Activated naive CD4-positive, alpha-beta T cell treated with anti-CD3 and anti-CD28 coated beads for 36 hours (primary cell): ENCODE measurements at places on chromosomes 7 and 10.
A peak's percentile ranks its signal among the peaks of the same experiment; 100 is the strongest.

DNA sequence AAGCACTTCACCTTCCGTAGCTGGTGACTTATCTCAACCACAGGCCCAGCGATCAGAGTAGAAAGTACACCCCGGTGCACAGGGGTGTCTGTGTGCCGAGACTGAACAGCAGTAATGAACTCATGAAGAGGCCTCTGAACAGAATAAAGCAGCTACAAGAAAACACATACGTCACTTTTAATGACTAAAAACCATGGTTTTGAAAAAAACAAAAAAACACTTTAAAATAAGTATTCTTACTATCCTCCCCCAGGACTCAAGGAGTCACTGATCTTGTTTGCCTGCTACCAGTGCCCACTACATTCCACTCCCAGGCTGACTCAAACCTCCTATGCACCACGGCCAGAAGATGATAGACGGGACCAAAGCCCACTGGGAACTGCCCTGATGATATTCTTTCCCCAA is 53.8 kb downstream of the NCAPG2 start:
- DNase-seq = no peak

GRCh38 chr10:17249820-17250219 is 21.8 kb downstream of the VIM start:
- no peak for DNase-seq

DNA sequence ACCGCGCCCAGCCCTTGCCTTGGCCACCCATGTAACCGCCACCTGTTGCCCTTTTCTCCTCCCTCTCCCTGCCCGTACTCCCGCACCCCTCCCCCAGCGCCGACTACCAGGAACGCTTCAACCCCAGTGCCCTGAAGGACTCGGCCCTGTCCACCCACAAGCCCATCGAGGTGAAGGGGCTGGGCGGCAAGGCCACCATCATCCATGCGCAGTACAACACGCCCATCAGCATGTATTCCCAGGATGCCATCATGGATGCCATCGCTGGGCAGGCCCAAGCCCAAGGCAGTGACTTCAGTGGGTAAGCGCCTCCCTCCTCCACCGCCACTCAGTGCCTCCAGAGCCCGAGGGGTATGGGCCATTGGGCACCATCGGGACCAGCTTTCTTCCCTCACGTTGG is 18.7 kb downstream of the LDB3 start:
- no peak for DNase-seq

- no peak for DNase-seq
Observed at GRCh38 chr10:73899423-73899822, 11.5 kb upstream of the PLAU start.

- DNase-seq = no peak
Observed at GRCh38 chr7:78636727-78637126, 816.7 kb downstream of the MAGI2 start.

- DNase-seq = no peak
Observed at GRCh38 chr10:59283456-59284091, 78.8 kb downstream of the FAM13C start.

GRCh38 chr7:151901828-151902227 is 24.9 kb upstream of the PRKAG2 start:
- no peak for DNase-seq

DNA sequence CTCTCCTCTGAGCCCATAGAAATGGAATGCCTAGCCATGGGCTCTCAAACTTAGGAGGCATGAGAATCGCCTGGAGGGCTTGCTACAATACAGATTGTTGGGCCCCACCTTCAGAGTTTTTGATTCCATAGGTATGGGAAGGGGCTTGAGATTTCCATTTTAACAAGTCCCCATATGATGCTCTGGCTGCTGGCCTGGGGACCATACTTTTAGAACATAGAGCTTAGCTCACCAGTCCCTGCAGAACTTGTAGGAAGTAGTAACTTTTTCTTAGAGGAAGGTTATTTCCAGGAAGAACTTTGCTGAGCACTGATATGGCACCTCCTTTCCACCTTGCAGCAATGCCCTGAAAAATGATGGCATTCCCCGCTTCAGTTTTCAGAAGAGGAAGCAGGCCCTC is 177.0 kb upstream of the ZMIZ1 start:
- no peak for DNase-seq

DNA sequence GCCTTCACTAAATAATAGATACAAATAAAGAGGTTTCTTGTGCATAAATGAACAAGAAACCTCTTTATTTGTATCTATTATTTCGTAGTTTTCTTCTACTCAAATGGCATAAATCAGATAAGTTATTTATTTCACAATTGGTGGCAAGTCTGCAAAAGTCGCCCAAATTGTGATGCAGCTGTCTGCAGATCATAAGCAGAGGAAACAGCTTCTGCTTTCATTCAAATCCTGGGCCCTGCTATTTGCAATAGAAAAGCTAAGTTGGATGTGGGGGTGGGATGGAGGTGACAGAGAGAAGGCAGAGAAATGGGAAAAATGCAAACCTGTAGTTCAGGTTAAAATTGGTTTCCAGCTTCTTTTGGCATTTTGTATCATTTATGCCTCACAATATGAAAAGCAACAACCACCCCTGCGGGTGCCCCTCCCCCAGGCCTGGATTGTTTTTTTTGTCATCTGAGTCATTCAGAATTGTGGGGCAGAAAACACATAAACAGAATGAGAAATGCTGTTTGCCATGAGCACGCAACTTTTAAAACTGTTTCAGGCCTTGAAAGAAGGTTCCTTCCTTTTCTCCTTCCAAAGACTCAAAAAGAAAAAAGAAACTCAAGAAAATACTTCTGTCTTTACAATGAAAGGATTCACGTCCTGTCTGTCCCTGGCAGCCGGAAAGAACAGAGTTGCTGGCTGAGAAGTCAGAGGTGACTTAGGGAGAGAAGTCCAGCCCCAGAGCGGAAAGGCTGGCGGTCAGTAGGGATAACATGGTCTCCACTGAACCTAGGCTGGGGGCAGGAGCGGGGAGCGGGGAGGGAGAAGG is 132.9 kb downstream of the BAMBI start:
- no peak for DNase-seq

DNA sequence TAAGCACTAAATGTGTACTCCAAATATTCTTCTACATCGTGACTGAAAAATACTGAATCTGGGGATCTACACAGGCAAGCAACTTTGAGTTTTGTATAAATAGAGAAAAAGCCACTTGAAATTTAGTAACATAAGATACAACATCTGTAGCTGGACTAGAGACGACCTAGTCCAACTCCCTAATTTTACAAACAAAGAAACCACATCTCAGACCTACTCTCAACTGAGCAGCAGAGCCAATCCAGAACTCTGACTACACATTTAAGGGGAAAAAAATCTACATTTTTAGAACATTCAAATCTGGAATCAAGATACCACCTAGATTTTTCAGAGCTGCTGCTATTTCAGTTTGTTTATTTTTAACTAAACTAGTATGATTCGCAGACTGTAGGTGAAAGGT is 88.9 kb downstream of the CABCOCO1 start:
- no peak for DNase-seq

- DNase-seq = no peak
Observed at GRCh38 chr10:119153661-119154060, 11.9 kb downstream of the SFXN4 start.

DNA sequence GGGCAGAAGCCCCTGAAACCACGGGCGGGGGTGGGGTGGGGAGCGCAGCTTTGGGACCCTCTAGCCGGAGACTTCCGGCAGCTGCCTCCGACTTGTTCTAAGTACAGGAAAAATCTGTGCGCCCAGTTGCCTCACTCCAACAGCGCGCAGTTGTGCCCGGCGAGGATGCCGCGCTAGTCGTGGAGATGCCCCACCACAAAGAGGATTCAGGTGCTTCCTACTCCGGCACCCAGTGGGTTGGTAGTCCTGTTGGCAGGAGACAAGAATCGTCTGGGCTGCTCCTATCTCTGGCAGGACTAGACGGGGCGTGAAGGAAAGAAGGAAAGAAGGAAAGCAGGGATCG is 465 bp upstream of the NPY start:
- DNase-seq = no peak

DNA sequence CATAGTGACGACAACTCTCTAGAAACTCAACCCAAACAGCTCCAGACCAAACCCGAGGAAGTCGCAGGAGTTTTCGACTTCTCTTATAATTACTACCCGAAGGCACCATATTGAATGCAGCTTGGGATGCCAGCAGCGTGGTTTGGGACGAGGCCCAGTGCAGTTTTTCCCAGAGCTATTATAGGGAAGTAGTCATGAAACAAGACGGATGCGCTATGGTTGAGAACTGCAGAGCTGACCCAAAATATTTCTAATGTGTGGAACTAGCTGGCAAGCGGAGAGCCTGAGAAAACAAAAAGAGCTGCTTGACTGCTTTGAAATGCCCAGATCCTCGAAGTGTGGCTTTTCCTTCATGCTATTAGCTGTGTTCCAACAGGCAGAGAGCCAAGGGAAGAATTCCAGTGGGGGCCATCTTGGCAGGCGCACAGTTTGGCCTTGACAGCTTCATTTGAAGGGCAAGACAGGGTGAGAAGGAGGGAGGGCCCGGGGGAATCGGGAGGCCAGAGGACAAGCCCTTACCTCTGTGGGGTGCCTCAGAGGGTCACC is 122.7 kb downstream of the CUL2 start:
- DNase-seq = no peak

- DNase-seq = no peak
Observed at GRCh38 chr10:89262086-89263051, 10.8 kb upstream of the LIPA start.

GRCh38 chr7:1360521-1360971 is 98.7 kb downstream of the MICALL2 start:
- no peak for DNase-seq

- DNase-seq = no peak
Observed at GRCh38 chr10:56346845-56347415, 14.1 kb downstream of the ZWINT start.

DNA sequence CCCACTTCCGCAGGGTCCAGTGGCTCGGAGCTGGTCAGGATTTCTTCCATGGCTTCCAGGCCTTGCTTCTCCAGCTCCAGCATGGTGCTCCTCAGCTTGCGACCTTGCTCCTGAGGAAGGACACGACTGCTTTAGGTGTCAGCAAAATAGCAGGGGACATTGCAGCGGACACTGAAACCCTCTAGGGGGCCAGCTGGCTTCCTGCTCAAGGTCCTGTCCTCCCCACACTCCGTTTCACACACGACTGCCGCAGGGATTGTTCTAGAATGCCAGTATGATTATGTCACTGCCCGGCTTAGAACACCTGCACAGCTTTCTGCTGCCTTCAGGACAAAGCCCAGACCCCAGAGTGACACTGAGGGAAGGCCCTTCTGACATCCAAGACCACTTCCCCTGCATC is 65.6 kb downstream of the SCRN1 start:
- no peak for DNase-seq

GRCh38 chr7:92691578-92691977 is 101.4 kb upstream of the FAM133B start:
- peak; percentile 46 for DNase-seq

DNA sequence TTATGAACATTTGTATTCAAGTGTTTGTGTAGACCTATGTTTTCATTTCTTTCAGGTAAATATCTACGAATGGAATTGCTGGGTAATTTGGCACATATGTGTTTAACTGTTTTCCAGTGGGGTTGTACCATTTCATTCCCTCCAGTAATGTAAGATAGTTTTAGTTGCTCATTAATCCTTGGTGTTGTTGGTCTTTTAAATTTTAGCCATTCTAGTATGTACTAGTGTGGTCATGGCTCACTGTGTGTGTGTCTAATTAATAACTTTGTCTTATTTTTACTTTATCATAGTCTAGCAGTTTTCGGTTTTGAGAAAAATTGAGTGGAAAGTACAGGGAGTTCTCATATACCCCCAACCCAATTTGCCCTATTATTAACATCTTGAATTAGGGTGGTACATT is 278.8 kb downstream of the CAMK1D start:
- no peak for DNase-seq

DNA sequence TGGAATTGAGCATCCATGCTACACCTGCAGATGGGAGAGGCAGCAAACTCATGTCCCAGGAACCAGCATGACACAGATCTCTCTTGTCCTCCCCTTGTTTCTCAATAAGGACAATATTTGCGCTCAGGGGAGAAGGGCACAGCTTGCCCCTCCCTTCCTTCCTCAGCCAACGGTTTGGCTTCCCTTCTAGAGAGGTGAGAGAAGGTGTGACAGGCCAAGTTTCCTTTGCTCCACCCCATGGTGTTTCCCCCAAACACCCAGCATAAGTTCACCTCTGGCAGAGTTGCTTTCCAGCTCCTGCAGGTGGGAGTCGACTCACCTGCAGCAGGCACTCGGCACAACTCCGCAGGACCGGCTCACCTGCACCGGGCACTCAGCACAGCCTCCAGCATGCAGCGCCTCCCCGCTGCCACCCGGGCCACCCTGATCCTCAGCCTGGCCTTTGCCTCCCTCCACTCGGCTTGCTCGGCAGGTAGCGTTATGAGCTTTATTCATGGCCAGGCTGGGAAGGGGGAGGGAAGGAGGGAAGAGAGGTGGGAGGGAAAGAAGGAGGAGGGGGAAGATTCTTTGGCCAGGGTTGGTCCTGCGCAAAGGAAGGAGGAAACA is at the start of the genes ATP6V0A4 and TMEM213:
Gene ATP6V0A4 (minus strand): TSS at position 482 of the 606 bp plus-strand sequence. CDS start 26,949 bp downstream, outside the sequence.
Gene TMEM213 (plus strand): TSS at position 280 of the 606 bp plus-strand sequence. CDS start 111 bp downstream, at position 391.
- DNase-seq = peak; percentile 13

- no peak for DNase-seq
Observed at GRCh38 chr7:79414910-79415309, 38.6 kb downstream of the MAGI2 start.

DNA sequence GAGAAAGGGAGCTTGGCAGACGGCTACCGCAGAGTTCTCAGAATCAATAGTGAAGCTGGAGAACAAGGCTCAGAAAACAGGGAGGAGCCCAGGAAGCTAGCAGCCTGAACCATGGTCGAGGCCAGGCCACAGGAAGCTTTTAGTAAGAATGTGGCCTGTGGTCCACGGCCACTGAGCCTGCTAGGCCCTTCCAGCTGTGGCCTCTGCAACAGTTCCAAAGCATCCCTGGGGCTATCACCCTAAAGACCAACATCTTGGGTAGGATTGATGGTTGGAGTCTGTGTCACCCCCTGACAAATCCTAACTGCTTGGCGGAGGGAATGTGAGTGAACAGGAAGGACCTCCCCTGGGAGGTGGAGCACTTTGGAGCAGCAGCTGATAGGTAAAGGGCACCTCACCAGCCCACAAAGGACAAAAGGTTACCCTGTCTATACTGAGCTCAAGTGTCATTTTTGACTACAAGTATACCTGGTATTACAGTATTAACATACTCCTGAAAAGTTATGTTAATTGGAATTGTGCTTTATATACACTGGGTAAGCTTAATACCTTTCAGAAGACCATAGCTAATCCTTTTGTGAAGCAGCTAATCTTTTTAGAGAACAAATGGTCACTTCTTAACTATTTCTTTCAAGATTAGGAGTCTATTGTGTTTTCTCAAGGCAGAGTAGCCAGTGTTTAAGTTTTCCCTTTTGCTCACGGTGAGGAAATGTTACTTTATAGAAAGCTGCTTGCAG is 18.7 kb downstream of the PTPRE start:
- DNase-seq = no peak

GRCh38 chr10:12679636-12680035 is 321.9 kb downstream of the CCDC3 start:
- no peak for DNase-seq

DNA sequence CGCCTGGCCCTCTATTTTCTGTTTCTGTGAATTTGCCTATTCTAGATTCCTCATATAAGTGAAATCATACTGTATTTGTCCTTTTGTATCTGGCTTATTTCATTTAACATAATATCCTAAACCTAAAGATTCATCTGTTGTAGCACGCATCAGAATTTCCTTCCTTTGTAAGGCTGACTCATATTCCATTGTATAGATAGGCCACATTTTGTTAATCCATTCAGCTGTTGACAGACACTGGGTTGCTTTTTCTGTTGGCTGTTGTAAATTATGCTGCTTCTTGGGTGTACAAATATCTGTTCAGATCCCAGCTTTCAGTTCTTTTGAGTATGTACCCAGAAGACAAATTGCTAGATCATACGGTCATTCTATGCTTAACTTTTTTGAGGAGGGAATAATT is 28.8 kb upstream of the CUL1 start:
- DNase-seq = no peak
